ENCODE measurements at places on chromosomes 16 and 17.

- DNase-seq = no peak
These were observed 38.8 kb upstream of the ENPP7 start for GRCh38 chr17:79691931-79692330.

GRCh38 chr17:71938340-71939010 lies 182.3 kb upstream of the SOX9 start:
- DNase-seq = no peak

DNA sequence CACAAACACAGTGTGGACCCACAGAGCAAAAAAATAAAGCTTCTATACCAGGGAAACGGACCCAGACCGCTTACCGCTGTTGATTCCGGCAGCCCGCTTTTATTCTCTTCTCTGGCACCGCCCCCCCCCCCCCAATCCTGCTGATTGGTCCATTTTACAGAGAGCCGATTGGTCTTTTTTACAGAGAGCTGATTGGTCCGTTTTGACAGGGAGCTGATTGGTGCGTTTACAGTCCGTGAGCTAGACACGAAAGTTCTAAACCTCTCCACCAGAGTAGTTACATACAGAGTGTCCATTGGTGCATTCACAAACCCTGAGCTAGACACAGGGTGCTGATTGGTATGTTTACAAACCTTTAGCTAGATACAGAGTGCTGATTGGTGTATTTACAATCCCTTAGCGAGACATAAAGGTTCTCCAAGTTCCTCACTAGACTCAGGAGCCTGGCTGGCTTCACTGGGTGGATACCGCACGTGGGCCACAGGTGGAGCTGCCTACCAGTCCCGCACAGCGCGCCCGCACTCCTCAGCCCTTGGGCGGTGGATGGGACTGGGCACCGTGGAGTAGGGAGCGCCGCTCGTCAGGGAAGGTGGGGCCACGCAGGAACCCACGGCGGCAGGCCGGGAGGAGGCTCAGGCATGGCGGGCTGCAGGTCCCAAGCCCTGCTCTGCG lies 92.4 kb downstream of the HAPSTR1 start:
- DNase-seq = no peak

DNA sequence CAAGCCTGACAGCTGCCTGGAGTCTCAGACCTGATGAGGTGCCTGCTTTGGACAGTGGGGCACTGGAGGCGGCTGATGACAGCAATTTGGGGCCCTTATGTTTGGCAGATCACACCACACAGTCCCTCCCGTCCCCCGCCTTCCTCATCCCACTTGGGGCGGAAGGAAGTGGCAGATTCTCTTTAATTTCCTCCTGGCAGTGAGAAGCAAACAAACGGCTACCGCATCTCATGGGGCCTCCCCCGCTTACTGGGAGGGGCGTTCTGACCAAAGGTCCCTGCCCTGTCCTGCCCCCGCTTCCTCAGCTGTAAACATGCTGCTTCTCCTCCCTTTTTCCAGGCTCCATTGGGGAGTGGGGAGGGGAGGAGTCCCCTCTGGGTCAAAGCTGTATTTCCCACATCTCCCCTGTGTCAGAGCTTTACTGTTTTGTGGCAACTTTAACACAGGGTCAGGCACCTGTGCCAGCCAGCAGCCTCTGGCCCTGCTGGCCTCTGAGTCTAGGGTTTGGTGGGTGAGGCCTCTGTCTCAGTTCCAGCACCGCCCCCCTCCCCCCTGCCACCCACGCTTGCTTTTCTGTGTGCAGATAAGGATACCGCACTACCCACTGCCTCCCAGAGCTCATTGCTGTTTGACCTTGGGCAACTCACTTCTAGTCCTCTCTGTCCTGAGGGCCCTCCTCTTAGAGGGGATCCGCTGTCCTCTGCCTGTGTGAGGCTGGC lies 5.4 kb upstream of the NFATC3 start:
- DNase-seq = no peak

- peak; percentile 95 for DNase-seq
These were observed 222.4 kb upstream of the AXIN2 start for GRCh38 chr17:65783845-65784334.

DNA sequence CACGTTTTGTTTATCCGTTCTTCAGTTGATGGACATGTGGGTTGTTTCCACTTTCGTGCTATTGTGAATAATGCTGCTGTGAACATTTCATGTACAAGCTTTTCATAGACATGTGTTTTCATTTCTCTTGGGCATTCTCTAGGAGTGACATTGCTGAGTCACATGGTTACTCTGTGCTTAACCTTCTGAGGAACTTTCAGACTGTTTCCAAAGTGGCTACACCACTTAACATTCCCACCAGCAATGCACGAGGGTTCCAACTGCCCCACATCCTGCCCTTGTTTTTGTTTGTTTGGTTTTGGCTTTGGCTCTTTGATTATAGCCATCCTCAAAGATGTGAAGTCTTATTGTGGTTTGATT lies 14.2 kb upstream of the PEMT start:
- no peak for DNase-seq

DNA sequence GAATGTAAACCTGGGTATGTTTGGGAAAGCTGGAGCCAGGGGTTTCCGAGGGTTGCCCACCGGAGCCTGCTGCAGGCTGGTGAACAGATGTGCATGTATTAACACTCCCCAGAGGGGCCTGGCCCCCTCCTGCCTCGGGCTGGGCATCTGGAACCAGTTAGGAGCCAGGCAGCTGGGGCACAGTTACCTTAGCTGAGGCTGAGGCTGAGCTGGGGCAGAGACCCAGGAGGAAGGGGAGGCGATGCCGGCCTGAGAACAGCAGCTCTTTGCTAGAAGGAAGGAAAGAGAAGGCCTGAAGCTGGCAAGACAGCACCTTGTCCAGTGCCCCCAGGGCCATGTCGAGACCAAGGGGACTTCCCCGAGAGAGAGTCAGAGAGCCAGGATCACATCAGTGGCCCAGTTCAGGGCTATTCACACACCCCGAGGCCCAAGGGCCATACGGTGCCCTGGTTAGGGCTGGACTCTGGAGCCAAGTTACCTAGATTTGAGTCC lies 65.8 kb downstream of the RMI2 start:
- no peak for DNase-seq

- DNase-seq = no peak
These were observed at the start of gene G6PC1 for GRCh38 chr17:42900460-42901331. G6PC1 (plus strand) TSS chr17:42900799; CDS start chr17:42900877, 78 bp downstream.

DNA sequence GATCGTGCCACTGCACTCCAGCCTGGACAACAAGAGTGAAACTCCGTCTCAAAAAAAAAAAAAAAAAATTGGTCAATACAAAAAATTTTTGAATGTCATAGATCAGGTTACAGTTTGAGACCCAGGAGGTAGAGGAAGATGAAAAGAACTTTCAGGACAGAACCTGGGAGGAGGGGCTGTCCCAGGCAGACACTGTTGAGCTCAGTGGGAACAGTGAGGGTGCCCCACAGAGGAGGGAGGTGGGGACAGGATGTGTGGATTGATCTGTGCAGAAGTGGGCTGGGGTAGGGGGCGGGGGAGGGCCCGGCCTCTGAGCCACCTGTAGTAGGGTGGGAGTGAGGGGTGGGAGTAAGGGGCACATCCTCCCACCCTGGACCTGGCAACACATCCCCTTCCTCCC lies 58.3 kb downstream of the PRMT7 start:
- DNase-seq = no peak

- no peak for DNase-seq
These were observed 661 bp downstream of the LRRC3C start for GRCh38 chr17:39927929-39928857.

- no peak for DNase-seq
These were observed 7.9 kb upstream of the TACO1 start for GRCh38 chr17:63592797-63593196.

DNA sequence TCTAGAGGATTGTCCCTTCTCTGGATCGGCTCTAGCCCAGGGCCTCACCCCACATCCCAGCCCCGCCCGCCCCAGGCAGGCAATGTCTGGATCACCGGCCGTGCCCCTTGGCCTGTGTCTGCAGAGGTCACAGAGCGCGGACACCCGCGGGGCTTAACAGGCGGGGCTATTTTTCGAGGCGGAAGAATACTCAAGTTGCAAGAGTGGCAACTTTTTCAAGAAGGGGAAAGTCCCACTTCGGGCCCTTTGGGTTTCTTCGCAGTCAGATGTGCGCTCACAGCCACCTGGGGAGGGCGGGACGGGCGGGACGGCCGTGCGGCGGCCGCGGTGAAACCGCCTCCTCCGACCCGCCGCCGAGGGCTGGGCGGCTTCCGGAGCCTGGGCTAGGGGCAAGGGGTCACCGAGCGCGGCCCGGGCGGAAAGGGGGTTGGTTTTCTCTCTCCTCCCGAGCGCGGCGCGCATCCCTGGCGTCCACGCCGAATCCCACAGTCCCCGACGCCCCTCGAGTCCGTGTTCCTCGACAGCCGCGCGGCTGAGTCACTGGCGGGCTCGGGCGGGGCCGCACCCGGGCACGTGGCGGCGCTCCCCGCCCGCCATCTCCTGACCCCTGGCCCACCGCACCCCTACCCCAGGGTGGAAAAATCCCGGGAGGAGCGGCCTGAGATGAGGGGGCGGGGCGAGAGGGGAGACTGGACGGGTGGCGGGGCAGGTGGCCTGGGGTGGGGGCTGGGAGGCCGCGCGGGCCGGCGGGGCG lies 1.2 kb upstream of the PFN1 start:
- peak; percentile 70 for DNase-seq

- DNase-seq = no peak
These were observed 18.1 kb downstream of the RHBDL3 start for GRCh38 chr17:32283745-32284201.

DNA sequence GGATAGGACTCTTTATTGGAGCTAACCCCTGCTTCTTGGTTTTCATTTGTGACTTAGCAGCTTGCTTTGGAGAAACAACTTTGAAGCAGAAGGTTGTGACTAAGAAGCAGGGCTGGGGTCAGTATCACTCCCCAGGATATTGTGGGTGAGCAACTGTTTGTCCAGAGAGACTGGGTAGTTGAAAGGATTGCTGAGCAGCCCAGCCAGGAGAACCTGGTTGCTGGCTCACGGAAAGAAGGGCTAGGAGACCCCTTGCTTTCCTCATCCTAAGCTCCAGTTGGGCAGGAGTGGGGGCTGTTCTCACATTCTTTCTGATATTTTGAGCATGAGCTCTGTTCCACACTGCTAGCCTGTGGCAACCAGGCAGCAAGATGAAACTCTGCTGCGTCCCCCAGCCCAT lies 151.2 kb downstream of the CBLN1 start:
- no peak for DNase-seq

DNA sequence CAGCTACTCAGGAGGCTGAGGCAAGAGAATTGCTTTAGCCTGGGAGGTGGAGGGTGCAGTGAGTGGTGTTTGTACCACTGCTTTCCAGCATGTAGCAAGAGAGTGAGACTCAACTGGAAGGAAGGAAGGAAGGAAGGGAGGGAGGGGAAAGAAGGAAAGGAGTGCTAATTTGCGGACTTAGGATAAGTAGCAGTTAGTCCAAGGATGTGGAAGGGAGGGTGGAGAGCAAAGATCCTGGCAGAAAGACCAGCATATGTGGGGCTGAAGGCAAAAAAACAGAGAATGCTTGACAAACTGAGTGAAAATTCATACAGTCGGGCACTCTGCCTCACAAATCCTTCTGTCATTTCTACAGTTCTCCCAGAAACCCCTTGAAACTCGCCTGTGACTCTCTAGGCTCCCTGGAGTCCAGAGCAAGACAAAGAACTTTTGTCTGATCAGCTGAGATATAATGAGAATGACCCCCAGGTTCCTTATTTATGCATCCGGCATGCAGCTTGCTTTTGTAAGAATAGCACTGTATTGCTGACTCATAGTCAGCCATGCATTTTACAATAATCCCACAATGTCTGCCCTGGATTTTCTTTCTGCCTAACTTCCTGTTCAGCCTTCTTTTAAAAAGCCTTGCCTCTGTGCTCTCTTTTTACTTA lies 31.5 kb downstream of the CDK5RAP3 start:
- peak; percentile 83 for DNase-seq

- peak; percentile 93 for DNase-seq
These were observed 28.3 kb downstream of the TTC19 start for GRCh38 chr17:16027708-16028584.

GRCh38 chr16:5639531-5639930 lies 541.9 kb upstream of the EEF2KMT start:
- DNase-seq = no peak

GRCh38 chr17:63434951-63435571 lies 11.0 kb downstream of the CYB561 start:
- peak; percentile 29 for DNase-seq

GRCh38 chr16:89278441-89279240 lies 61.1 kb downstream of the ZNF778 start:
- no peak for DNase-seq

- peak; percentile 38 for DNase-seq
These were observed 4.1 kb upstream of the MED24 start for GRCh38 chr17:40058186-40058784.

DNA sequence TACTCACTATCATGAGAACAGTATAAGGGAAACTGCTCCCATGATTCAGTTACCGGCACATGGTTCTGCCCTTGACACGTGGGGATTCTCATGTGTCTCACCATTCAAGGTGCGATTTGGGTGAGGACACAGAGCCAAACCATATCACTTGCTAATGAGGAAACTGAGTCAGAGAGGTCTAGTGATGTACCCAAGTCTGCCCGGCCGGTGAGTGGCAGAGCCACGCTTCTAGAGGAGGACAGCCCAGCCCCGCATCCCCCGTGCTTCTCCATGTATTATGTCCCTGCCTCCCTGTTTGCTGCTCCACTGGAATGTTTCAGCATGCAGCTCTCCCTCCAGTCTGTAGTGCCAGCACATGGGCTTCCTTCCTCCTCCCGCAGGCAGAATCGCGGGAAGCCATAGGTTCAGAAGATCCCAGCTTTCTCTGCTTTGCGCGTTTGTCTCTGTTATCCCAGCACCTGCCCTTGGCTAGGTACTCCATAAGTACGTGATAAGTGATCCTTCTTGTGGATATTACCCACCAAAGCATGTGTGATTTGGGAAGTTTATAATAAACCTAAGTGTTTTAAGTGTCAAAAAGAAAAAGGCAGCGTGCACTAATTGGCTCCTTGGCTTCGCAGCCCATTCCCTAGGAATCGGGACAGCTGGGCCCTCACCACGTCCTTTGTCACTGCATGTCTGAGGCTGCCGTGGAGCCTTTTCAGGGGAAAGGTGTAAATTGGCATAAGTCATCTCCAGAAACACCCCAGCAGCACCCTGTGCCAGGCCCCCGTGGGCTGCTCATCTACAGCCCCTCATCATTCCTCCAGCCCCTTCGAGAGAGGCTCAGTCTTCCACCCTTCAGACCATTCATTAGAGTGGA lies 103.8 kb downstream of the CLEC16A start:
- no peak for DNase-seq

DNA sequence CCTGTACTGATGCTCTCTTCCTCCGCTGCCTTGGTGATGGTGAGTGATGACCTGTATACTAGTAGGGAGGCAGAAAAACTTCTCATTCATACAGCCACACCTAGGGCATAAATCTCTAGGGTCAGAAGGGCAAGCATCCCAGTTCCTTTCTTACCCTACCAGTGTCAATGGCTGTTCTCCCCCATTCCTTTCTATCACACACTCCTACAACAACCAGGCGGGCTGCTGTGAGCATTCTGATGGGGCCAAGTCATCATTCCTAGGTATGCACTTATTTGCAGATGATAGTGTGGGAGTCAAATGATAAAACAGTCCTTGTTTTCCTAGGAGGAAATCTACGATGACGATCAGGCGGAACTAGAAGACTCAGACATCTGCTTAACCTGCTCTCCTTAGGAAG lies 14.0 kb upstream of the SLC6A4 start:
- no peak for DNase-seq

Data from astrocyte of the spinal cord (primary cell).